ENCODE measurements at places on chromosomes 11 and 22.

DNA sequence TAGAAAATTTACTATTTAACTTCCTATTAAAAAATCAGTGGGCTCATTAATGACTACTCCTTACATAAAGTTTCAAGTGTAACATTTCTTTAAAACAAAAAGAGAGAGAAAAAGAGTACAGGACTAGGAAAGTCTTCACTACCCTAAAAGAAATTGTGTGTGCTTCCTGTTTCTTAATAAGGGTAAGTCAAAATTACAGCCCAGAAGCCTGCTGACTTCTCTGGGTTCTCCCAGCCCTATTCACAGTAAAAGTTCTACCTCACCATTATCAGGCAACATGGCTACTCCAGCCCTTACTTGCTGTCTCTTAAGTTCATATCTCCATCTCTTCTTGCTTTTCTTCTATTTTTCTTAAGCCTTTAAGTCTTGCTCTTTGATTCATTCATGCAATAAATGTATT, 20.3 kb upstream of the ZC3H12C start:
- DNase-seq = no peak

- no peak for DNase-seq
Measured at GRCh38 chr22:20751185-20751851, 22.6 kb upstream of the SERPIND1 start.

DNA sequence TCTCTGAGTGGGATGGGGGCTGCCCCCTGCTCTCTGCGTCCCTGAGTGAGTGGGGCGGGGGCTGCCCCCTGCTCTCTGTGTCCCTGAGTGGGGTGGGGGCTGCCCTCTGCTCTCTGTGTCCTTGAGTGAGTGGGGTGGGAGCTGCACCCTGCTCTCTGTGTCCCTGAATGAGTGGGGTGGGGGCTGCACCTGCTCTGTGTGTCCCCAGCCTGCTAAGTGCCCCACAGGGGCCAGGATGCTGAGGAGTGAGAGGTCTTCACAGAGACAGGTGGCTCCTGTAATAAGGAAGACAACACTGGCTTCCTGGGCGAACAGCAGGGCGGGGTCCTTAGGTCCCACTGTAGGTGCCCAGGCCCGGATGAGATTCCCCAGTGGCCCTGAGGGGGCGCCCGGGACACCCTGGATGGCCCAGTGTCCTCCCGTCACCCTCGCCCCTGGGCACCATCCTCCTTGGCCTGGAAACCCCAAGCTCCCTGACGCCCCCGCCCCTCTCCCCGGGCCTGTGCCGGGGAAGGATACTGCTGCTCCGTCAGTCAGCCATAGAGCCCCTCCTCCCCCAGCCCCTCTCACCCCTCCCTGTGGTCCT, 3.8 kb upstream of the CCDC188 start:
- DNase-seq = no peak

DNA sequence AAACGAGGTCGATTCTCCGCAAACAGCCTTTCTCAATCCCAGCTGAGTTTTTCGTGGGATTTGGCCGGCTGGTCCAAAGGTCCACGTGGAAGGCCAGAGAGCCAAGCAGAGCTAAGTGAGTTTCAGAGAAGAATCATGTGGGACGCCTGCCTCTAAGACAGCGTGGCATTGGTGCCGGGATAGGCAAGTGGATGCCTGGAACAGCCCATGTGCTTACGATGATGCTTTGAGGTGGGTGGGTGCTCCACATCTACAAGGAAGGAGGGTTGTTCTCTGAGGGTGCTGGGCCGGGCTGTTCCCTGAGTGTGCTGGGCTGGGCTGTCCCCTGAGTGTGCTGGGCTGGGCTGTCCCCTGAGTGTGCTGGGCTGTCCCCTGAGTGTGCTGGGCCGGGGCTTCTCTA, 41.4 kb downstream of the MUC2 start:
- DNase-seq = no peak

GRCh38 chr11:57800444-57801182, 39.0 kb downstream of the CTNND1 start:
- DNase-seq = peak; percentile 82
